ENCODE measurements at places on chromosomes 5 and 9.

- no peak for DNase-seq
Measured at GRCh38 chr5:43520615-43521014, 5.7 kb upstream of the C5orf34 start.

DNA sequence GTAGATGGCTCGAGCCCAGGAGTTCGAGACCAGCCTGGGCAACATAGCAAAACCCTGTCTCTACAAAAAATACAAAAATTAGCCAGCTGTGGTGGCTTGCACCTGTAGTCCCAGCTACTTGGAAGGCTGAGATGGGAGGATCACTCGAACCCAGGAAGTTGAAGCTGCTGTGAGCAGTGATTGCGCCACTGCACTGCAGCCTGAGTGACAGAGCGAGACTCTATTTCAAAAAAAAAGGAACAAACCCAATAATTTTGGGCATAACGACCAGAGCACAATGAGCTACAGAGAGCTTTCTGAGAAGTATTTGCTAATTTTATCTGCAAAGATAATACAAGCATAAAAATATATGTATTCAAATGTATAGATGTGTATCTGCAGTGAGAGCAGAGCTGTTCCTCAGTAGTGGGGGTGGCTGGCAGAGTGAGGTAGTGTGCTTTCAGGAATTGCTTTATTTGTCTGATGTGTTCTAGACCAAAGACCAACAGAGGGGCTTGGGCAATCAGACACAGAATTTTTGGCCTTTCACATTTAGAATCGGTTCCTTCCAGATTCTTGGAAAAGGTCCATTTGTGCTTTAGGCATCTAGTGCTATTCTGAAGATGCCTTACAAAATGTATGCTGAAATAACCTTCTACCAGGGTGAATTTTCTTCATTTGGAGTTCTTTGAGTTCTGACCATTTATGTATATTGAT, 5.2 kb downstream of the DOCK8 start:
- DNase-seq, result no peak

DNA sequence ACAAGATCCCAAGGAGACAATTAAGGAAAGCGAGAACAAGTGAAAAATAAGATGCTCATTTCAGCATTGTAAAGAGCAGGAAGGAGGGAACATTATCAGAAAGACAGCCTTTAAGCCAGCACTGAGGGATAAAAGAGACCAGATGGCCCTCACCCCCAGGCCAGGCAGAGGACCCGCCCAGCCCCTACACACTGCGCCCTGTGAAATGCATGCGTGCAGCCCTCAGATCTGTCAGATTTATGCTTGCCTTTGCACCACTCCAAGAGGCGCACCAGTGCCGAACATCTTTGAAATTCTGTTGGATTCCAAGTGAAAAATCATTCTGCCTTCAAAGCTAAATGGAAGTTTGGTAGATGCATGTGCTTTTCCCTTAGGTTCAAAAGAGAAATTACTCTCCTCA, 378.0 kb downstream of the MLLT3 start:
- no peak for DNase-seq

GRCh38 chr5:102375272-102375671, 79.2 kb upstream of the SLCO4C1 start:
- DNase-seq, result no peak
